ENCODE measurements at places on chromosomes 13 and 19.

- no peak for DNase-seq
Measured at GRCh38 chr13:94480672-94481145, 1.2 kb upstream of the DCT start.

DNA sequence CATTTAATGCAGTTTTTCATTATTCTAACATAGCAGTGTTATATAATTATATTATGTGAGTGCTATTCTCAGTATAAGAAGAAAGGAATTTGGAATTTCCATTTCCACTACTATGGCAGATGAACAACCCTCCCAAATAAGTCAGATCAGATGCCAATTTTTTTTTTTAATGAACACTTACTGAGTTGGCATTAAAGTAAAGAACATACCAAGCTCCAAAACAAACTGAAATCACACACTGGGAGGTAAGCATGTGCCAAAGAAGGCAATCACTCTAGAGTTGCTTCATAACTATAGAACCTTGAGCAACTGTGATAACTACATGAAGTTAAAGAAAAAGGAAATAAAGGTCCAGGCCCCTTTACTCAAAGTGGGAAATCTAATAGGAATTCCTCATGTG lies 90.3 kb downstream of the RNF17 start:
- DNase-seq, result no peak

DNA sequence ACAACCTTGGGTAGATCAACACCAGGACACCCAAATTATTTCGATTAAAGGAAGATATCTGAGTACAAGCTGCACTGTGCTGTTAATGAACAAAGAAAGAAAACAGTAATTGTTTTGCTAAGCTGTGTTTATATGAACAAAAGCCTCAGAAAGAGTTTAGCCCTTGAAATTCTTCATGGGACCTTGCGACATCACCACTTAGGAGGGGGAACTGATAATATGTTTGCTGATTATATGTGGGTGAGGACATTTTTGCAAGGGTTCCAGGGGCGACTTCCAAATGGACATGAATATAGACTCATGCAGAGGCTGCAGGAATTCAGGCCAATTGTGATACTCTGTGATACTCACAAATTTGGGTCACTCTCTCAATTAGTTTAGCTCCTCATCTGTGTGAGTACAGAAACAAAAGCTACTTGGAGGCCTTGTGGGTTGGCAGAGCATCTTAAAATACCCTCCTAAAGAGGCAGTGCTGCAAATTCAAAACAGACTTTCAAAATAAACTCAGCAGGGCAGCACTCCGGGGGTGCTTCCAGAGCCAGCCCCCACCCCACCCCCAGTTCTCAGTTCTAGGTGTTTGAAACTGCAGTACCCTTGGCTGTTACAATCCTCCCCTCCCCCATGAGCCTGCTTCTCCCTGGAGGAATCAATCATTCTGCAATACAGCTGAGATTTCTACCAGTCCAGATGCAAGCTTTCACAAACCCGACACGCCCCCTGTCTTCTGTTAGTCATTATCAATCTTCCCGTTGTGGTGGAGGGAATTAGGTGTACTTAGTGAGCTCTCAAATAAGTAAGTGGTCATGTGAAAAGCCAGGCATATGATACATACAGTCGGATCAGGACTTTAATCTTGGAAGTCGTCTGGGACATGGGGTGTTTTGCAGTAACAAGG lies 97.0 kb upstream of the MBNL2 start:
- no peak for DNase-seq

GRCh38 chr13:112849500-112849899 lies 119.5 kb upstream of the MCF2L start:
- DNase-seq, result no peak

DNA sequence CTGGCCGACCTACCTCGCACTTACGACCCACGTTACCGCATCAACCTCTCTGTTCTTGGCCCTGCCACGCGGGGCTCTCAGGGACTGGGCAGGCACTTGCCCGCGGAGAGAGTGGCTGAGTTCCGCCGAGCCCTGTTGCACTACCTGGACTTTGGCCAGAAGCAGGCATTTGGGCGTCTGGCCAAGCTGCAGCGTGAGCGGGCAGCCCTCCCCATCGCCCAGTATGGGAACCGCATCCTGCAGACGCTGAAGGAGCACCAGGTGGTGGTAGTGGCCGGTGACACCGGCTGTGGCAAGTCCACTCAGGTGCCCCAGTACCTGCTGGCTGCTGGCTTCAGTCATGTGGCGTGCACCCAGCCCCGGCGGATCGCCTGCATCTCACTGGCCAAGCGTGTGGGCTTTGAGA lies 4.2 kb downstream of the DHX34 start:
- DNase-seq, result no peak

DNA sequence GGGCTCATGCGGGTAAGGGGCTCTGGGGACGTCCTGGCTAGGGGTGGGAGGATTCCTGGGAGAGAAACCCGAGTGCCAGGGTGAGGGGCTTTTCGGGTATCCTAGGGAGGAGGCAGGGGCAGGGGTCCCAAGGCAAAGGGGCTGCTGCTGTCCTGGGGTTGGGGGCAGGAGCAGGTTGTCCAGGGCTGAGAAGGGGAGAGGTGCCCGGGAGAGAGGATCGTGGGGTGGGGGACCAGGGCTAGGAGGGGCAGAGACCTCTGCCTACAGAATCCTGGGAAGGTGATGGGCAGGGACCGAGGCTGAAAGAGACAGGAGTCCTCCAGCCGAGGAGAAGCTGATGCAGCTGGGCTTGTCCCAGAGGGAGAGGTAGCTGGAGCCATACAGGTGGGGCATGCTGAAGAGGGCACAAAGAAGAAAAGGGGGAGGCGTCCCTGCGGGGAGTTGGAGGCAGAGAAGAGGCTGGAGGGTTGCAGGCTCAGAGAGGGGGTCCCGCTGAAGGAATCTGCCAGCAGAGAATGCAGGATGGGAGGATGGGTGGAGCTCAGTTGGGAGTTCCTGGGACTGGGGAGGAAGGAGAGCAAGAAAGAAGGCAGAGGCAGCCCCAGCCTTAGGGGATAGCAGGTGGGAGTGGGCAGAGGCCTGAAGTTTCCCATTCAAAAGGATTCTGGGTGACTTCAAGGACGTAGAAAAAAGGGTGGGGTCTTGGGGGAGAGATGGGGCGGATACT lies 574 bp downstream of the CYP2S1 start:
- no peak for DNase-seq

- DNase-seq, result no peak
Measured at GRCh38 chr13:101584331-101584730, 131.9 kb downstream of the ITGBL1 start.

GRCh38 chr13:114026481-114026880 lies 52.6 kb upstream of the C13orf46 start:
- DNase-seq, result no peak

DNA sequence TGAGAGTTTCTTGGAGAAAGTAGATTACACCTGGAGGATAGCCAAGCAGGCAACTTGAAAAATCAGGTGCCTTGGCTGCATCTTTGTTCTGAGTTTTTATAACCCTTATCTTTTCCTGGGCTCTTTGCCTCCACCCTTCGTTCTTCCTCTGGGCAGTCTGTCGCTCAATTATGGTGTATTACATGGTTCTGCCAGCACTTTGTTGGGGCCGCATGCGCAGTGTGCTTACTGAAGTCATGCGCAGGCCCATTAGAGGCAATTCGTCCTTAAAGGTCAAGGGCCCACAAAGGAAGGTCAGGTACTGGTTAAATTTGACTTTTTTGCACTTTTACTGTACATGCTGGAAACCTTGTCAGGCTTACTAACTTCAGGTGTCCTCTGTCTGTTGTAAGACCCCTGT lies 761.9 kb upstream of the SLITRK5 start:
- no peak for DNase-seq

DNA sequence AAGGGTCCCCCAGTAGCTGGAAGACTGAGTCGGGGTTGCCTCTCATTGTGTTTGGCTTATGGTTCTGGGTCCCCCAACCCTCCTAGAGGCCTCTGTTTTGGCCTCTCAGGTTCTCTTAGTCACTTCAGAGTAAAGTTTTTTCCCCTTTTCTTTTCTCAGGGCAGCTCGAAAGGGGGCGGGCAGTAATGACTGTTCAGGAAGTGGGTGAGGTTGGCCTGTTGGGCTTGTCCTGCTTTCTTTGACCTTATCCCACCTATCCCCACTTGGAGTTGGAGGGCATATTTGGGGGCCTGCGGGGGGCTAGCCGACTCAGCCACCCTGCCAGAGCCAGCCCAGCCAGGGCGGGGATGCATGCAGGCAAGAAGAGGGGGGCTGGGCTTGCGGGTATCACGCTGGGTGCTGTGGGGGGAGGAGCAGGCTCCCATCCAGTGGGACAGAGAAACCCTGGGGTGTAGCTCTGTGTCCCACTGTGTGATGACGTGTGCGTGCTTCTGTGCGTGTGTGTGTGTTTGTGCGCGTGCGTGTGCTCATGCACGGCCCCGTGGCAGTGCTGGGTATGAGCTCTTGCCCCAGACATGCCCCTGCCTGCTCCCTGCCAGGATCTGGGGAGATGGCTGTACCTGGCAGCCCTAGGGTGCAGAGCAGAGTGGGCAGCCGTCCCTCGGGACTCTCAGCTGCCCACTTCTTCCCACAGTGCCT lies 1.4 kb downstream of the CIC start:
- DNase-seq, result no peak

GRCh38 chr19:37931881-37932655 lies 25.1 kb downstream of the SIPA1L3 start:
- DNase-seq, result no peak

DNA sequence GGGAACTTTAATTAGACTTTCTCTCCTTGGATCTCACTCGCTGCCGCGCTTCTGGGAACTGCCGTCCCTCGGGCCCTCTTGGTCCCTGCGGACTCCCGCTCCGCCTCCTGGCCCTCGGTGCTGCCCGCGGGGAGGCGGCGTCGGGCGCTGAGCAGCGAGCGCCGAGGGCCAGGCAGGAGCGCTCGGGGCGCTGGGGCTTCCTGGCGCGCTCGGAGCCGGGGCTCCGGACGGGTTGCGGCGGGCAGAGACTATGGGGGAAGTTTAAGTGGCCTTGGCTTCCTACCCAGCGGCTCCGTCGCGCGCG lies 704 bp downstream of the CHST8 start:
- DNase-seq, result no peak

DNA sequence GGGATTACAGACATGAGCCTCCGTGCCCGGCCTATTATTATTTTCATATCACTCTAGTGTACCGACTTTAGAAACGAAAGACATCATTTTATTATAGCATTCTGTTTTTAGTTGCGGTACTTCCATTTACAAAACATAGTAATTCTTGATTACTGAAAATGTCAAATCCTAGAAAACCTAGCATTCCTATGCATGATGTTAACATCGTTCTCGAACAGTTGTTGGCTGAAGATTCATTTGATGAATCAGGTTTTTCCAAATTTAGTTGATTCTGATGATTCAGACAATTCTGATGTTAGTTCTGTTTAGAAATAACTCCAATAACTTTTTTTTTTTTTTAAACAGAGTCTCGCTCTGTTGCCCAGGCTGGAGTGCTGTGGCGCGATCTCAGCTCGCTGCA lies 11.5 kb upstream of the MTRF1 start:
- DNase-seq, result no peak

GRCh38 chr13:46278474-46278873 lies 66.7 kb downstream of the LRRC63 start:
- no peak for DNase-seq
